Daoy (cell line): ENCODE measurements at places on chromosomes 4 and X. TPM values are rescaled to one million over a fixed set of nuclear protein-coding genes. Genes with fewer than 3 reads are reported as not detected.

Gene PRIMPOL
- 10.4 and 12.9 TPM in 2 replicates for total RNA-seq

Gene ZCCHC18
- total RNA-seq: 0.39 and 1.1 TPM in 2 replicates

Gene NUDT11
- 35.6 and 40.5 TPM in 2 replicates for total RNA-seq

Gene PYURF
- 60.3 and 70.3 TPM in 2 replicates for total RNA-seq

Gene GLRA3
- not detected in 2 replicates for total RNA-seq

Gene PRDM5
- total RNA-seq: 4.3 and 5.2 TPM in 2 replicates

Gene TCP11X2
- not detected in 2 replicates for total RNA-seq

Gene VCX3A
- total RNA-seq: 1.4 TPM in 1 of 2 replicates, not detected in the other

Gene TMPRSS11D
- not detected in 2 replicates for total RNA-seq

Gene CFAP99
- total RNA-seq: not detected in 2 replicates

Gene MEPE
- not detected in 2 replicates for total RNA-seq

Gene MND1
- 20.3 and 23.7 TPM in 2 replicates for total RNA-seq

Gene PLP2
- 28.6 and 34.3 TPM in 2 replicates for total RNA-seq

Gene AMTN
- total RNA-seq: 98.3 and 106 TPM in 2 replicates

Gene ETDA
- total RNA-seq: not detected in 2 replicates

Gene MTMR8
- total RNA-seq: not detected in 2 replicates

Gene GRIA2
- 0.17 TPM in 1 of 2 replicates, not detected in the other for total RNA-seq

Gene TLR3
- 2.6 and 6.1 TPM in 2 replicates for total RNA-seq

Gene ART3
- total RNA-seq: not detected in 2 replicates

Gene MAGEA12
- total RNA-seq: 53.0 and 60.6 TPM in 2 replicates

Gene ZDHHC15
- 0.06 TPM in 1 of 2 replicates, not detected in the other for total RNA-seq

Gene INTU
- total RNA-seq: 1.3 and 6.6 TPM in 2 replicates

Gene OTOP1
- total RNA-seq: not detected in 2 replicates

Gene FRG2
- total RNA-seq: 0.11 TPM in 1 of 2 replicates, not detected in the other

Gene C1QTNF7
- not detected in 2 replicates for total RNA-seq

Gene MAGEA2
- total RNA-seq: 7.7 and 14.8 TPM in 2 replicates

Gene HERC5
- 11.5 and 12.0 TPM in 2 replicates for total RNA-seq

Gene TRMT44
- 14.0 and 19.5 TPM in 2 replicates for total RNA-seq

Gene SLC25A5
- 198 and 231 TPM in 2 replicates for total RNA-seq

Gene ETDB
- not detected in 2 replicates for total RNA-seq

Gene NUDT10
- 9.9 and 14.7 TPM in 2 replicates for total RNA-seq

Gene GDPD2
- total RNA-seq: not detected in 2 replicates
